Epithelial cell of proximal tubule (primary cell): ENCODE measurements at places on chromosomes 6 and 20. TPM values are rescaled to one million over a fixed set of nuclear protein-coding genes. Genes with fewer than 3 reads are reported as not detected.

Gene OXT
- total RNA-seq: 0.43 TPM in 1 of 2 replicates, not detected in the other

Gene OLIG3
- not detected in 2 replicates for total RNA-seq

Gene PTPRA
- total RNA-seq: 34.8 and 40.8 TPM in 2 replicates

Gene ZKSCAN3
- 1.8 and 3.6 TPM in 2 replicates for total RNA-seq

Gene PPIL4
- total RNA-seq: 20.9 and 33.0 TPM in 2 replicates

Gene OR12D3
- total RNA-seq: not detected in 2 replicates

DNA sequence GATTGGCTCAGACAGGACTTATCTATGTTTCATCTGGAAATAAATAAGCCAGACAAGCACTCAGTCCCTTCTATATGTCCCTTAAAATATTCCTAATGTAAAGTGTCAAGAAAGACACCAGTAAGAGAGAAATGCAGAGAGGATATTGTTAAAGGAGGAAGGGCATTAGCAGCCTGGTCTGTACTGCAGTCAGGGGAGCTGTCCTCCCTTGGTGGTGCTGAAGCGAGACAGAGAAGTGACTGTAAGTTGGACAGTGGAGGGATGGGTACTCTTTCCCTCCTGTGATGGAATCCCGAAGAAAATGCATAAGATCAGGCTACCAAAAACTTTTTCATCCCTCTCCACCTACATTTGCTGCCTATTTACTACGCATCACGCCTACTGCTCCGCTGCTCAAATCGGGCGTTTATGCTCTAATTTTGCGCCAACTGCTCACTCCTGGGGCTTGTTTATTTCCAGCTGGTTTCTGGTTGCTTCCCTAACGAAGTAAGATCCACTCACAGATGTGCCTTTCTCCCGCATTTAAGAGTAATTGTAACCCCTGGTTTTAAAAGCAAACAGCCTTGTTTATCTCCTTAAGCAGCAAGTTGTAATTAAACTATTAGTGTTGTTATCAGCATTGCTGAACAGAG lies 35.2 kb downstream of the PHACTR1 start:
- no peak for DNase-seq

DNA sequence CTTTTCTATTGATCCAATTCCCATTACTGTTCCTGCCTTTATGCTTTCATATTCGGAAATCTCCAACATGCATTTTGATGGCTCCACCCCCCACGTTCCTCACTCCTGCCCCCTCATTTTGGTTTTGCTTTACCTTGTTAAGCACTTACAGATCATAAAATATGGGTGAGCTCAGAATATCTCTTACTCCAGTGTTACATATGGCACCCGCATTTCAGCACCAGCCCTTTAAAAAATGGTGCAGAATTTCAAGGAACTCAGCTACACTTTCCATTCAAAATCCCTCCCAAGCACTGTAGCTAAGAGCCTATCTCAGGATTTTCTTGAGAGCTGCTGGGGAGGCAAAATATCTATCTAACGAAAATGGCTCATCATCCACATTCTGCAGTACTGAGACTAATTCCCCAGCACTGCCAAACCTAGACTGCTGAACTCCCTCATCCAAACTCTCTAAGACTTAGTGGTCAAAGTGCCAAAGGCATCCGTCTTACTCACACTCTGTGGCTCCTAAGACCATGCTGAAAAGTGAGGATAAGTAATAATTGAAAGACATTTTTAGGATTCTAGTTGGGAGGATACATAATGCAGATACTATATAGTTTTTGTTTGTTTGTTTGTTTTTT lies 7.8 kb downstream of the SGK1 start:
- no peak for DNase-seq

GRCh38 chr6:124661097-124661661 lies 301.1 kb upstream of the RNF217 start:
- no peak for DNase-seq

GRCh38 chr6:133241901-133242636 lies 912 bp downstream of the EYA4 start:
- no peak for DNase-seq

DNA sequence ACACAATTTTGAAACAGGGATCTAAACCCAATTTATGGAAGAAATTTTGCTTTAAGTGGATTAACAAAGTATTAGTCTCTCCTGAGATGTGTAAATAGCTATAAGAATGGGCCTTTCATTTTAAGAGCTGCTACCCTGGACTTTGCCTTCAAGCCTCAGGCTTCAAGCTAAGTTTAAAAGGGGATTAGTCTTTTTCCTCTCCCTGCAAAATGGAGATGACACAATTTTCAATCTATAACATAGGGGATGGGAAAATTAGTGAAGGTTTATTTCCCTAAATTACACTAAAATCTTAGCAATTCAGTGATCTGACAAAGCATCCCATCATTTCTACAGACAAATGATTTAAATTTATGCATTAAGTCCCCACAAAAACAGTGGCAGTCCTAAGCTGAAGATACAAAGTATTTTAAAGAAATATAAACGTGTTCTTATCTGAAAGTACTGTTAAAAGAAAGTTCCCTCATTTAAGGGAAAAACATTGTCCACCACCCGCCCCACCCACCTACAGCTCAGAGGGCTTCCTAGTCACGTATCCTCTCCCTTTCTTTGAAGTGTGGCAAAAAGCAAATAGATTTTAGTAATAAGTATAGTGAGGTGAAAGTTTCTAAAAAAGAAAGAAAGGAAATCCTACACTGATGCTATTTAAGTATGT lies 14.5 kb downstream of the ARHGAP18 start:
- no peak for DNase-seq

DNA sequence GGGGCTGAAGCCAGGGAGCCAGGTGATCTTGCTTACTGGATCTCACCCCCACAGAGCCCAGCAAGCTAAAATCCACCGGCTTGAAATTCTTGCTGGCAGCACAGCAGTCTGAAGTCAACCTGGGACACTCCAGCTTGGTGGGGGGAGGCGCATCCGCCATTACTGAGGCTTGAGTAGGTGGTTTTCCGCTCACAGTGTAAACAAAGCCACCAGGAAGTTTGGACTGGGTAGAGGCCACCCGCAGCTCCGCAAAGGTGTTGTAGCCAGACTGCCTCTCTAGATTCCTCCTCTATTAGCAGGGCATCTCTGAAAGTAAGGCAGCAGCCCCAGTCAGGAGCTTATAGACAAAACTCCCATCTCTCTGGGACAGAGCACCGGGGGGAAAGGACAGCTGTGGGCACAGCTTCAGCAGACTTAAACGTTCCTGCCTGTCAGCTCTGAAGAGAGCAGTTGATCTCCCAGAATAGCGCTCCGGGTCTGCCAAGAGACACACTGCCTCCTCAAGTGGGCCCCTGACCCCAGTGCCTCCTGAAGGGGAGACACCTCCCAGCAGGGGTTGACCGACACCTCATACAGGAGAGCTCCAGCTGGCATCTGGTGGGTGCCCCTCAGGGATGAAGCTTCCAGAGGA lies 206.3 kb upstream of the KHDRBS2 start:
- DNase-seq: no peak
